ENCODE measurements at places on chromosomes 2 and 18. TPM values are rescaled to one million over a fixed set of nuclear protein-coding genes. Genes with fewer than 3 reads are reported as not detected.

The KANSL1L gene
- total RNA-seq: 6.9 TPM

The GNAL gene
- 0.05 TPM for total RNA-seq

The RGPD5 gene
- 6.5 TPM for total RNA-seq

The OR6B2 gene
- total RNA-seq: not detected

The MFSD2B gene
- 0.20 TPM for total RNA-seq

The MYOM1 gene
- 0.05 TPM for total RNA-seq

The CHRNG gene
- total RNA-seq: not detected

The ERICH2 gene
- total RNA-seq: not detected

The KLHL30 gene
- total RNA-seq: not detected

The MOCOS gene
- total RNA-seq: 5.3 TPM

The CYS1 gene
- total RNA-seq: not detected

The LYPD6B gene
- total RNA-seq: not detected

The KCTD18 gene
- total RNA-seq: 5.3 TPM

The RUFY4 gene
- total RNA-seq: not detected

The UGT1A1 gene
- not detected for total RNA-seq

The DOK6 gene
- under 0.01 TPM for total RNA-seq

The SLC5A7 gene
- total RNA-seq: not detected

The CTAGE1 gene
- not detected for total RNA-seq

The DCDC2C gene
- 0.60 TPM for total RNA-seq

The ACTR3 gene
- total RNA-seq: 330 TPM

The AQP12B gene
- total RNA-seq: not detected

The EGR4 gene
- not detected for total RNA-seq

The CPS1 gene
- total RNA-seq: 1.5 TPM

The GREB1L gene
- total RNA-seq: 3.1 TPM

The CDKL4 gene
- total RNA-seq: 0.74 TPM

The SCYGR1 gene
- not detected for total RNA-seq

The MLPH gene
- total RNA-seq: not detected

The TTLL4 gene
- 13.9 TPM for total RNA-seq

The TUBB8B gene
- total RNA-seq: not detected

The GPR39 gene
- total RNA-seq: 0.07 TPM

The DYSF gene
- total RNA-seq: 212 TPM

The MAP3K19 gene
- not detected for total RNA-seq

The LIPG gene
- total RNA-seq: 87.9 TPM

The TBR1 gene
- not detected for total RNA-seq

The DSG4 gene
- not detected for total RNA-seq

The PRKAG3 gene
- not detected for total RNA-seq

The TNS1 gene
- 29.8 TPM for total RNA-seq

The CSRNP3 gene
- total RNA-seq: 0.05 TPM

The KATNAL2 gene
- 2.2 TPM for total RNA-seq

The EVX2 gene
- not detected for total RNA-seq
